ENCODE measurements at places on chromosomes 4 and X.

DNA sequence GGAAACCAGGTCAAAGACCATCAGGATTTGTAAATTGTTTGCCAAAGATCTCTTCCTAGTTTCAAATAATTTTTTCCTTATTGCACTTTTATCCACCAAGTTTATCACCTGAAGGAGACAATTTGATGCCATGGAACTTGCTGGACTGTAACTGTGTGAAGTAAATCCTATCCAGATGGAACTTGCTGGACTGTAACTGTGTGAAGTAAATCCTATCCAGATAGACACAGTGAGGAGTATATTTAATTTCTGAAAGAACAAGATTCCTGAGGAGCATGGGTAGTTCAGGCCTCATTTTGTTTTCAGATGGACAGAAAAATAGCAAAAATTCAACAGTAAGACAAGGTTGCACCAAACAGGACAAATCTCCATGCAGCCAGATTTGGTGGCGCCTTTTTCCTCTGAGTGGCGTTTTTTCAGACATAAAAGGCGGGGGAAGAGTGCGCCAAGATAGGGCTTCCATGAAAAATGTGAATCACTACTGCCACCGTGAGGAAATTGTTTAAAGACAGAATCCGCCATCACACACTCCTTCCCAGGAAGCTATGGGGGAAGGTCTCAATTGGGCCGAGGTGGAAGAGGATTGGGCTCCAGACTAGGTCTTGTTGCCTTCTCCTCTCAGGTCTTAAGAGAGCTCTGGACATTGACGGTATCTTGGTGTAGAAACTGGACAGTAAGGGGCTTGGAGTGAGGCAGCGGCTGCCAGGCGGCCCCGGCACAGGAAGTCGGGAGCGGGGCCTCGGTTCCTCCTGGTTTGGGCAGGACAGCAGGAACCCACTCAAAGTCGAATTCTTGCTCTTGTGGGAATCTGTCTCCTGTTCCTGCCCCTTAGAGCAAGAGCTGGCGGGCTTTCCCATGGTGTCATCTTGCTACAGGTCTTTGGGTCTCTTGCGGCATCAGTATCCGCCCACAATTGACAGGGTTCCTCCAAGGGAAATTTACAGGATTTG lies 234.7 kb downstream of the OR13H1 start:
- DNase-seq: peak; percentile 70

DNA sequence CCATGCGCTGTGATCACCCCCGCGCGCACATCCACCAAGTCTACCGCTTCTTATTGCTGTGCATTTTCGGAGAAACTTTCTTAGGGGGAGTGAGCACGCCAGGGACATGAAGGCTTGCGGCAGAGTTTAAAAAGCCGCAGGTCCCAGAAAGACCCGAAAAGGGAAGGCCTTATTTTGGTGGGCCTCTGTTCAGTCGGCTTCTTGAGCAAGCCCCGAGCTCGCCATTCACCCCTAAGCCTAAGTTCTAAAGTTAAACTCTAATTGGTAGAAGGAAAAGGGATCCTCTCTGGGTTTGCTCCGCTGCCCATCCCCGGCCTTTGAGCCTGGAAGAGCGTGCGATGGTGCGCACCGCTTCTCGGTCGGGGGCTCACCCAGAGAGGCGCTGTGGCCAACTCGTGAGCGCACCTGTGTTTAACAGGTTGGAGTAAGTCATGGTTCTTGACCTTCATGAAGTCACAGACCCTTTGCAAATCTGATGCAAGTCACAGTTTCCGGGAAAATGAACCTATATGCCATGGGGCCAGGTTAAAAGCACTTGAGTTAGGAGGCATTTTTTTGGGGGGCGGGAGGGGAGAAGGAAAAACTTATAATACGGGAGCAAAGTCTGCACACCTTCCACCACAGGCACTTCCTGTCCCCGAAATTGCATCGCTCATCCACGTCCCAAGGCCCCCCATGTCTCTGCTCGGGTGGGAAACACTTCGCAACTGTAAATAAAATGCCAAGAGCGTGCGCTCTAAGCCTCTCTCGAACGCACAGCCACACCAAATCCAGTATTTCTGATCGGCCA lies 1.9 kb downstream of the PHOX2B start:
- DNase-seq: no peak

GRCh38 chrX:101022020-101022419 lies 29.9 kb downstream of the TRMT2B start:
- no peak for DNase-seq

GRCh38 chr4:109729117-109729717 lies 653 bp downstream of the PLA2G12A start:
- DNase-seq: no peak

- no peak for DNase-seq
Observed at GRCh38 chr4:139243448-139244365, 36.3 kb downstream of the MGARP start.

DNA sequence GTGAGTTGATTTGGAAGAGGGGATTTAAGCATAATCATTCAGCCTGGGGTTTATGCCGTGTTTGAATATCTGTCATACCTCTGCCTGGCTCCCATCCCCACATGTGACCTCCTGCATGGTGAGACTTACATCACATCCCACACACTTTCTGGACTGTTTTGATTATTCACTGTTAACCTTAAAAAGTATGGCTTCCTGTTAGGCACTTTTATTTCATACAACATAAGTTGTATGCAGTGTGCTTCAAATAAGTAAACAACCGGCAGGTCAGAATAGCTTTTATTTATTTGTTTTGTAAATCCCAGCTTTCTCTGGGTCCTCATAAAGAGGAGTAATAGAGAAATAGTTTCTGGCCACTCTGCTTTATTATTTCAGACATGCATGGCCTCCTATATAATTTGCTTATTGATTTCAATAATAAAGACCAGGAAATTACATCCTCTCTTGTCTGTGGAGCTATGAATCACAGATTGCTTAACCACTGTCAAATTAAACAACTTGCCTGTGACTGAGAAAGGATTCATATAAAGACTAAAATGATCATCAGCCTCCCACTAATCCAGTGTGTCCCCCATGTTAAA lies 376.8 kb upstream of the ZFP42 start:
- no peak for DNase-seq

DNA sequence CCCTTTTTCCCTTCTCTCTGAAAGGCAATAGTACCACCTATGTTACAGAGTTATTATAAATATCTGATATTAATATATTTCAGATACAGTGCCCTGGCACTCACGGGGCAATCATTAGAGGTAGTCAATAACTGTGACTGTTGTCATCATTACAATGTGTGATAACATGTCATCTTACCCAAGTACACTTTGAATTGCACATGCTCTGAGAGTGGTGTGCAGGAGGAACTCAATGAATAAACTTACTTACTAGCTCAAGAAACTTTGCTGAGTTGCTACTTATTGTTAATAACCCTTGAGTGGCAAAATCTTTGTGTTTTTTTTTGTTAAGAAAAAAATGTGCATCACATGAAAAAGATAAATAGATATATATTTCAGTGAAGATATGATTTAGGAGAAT lies 275.1 kb upstream of the RASGEF1B start:
- no peak for DNase-seq

DNA sequence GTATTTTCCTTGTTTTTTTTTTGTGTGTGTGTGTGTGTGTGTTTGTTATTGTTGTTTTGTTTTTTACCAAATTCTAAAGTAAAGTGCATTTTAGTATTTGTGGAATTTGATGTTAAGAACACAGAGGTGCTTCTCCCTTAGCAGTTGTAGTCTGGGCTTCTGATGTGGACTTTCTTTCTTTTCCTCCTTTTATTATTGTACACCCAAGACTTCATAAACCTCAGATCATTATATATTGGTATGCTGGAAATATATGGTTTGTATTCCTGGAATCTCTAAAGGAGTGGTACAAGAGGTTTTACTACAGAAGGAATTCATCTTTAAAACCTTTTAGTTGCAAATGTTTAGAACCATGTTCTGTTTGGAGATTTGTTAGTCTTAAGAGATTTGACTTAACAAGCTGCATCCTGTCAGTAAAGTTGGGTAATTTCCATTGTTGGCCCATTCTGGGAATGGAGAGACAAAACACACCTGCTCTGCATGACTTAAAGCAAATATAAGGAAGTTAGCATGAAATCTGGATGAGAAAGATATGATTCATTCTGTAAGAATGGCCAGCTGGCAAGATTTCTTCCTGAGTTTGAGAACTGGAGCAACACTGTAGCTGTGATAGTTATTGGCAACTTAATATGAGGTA lies 64.0 kb downstream of the SMAD1 start:
- DNase-seq: no peak

DNA sequence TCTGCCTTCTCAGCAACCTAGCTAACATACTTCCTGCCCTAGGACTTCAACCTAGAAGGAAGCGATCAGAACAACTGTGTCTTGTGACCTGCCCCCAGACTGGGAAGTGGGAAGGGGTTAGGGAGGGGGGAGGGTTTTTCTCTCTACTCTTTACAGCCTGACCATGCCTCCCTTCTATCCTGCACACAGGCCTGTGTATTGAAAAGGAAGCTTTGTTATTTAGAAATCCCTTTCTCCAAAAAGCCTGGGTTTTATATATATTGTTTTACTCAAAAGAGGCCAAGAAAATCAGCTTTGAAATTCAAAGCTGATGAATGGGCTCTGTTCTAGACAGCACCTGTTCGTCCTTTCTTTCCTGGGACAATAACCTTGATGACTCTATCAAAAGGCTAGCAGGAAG lies 35.2 kb upstream of the SMS start:
- DNase-seq: no peak

DNA sequence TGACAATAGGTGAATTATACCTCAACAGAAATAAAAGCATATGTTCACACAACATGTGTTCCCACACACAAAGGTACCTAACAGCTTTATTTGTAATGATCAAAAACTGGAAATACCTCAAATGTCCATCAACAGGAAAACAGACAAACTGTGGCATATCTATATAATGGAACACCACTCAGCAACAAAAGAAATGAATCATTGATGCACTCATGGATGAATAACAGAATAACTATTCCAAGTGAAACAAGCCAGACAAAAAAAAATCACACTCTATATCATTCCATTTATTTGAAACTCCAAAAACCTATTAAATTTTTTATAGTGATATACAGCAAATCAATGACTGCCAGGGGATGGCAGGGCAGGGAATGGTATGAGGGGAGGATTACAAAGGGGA lies 148.1 kb downstream of the PLS3 start:
- DNase-seq: no peak

Data from WERI-Rb-1 (cell line).